ENCODE measurements at places on chromosomes 6 and 20.

DNA sequence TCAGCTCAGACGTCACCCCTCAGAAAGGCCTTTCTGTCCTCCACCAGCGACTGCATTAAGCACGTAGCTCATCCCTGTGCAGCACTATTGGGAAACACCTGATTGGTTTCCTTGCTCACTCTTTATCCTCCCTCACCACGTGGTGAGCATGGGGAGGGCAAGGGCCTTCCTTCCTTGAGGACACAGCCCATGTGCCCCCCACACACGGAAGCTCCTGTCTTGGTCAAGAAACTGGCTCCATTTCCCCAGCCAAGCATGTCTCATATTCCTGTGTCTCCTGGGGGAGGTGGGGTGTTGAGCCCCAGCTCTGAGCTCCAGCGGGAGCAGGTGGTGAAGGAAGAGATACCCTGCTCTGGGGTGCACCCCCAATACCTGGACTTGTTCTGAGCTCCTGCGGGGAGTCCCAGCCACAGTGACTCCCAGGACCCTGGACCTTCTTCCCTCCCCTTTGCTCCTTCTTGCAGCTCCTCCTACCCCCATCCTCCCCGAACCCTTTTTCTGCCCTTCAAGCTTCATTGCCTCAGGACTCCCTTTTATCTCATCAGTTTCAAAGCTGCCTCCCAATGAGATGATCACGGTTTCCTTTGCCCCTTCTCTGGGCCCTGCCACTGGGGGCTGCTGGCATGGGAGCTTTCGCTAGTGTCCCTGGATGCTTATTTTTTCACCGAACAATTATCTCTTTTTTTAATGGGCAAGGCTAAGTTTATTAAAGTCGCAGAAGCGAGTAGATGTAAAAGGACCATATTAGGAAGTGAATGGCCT lies 230.1 kb downstream of the TFAP2C start:
- no peak for DNase-seq

GRCh38 chr6:112225691-112226090 lies 28.7 kb downstream of the LAMA4 start:
- no peak for DNase-seq

- DNase-seq = no peak
These were observed 129.7 kb upstream of the PHACTR1 start for GRCh38 chr6:12586721-12587480.

GRCh38 chr6:93468291-93468690 lies 48.9 kb upstream of the EPHA7 start:
- no peak for DNase-seq
